Dermis lymphatic vessel endothelial cell (primary cell): ENCODE measurements at places on chromosomes 1 and 21. TPM values are rescaled to one million over a fixed set of nuclear protein-coding genes. Genes with fewer than 3 reads are reported as not detected.

Gene UBASH3A
- total RNA-seq = not detected in 2 replicates

Gene RXRG
- total RNA-seq = not detected in 2 replicates

Gene UTS2
- total RNA-seq = 0.33 TPM in 1 of 2 replicates, not detected in the other

Gene PAPPA2
- under 0.01 and 0.09 TPM in 2 replicates for total RNA-seq

Gene TMPRSS3
- not detected in 2 replicates for total RNA-seq

Gene MCOLN2
- under 0.01 TPM in 1 of 2 replicates, not detected in the other for total RNA-seq

Gene LYPD8
- not detected in 2 replicates for total RNA-seq

Gene C1orf185
- not detected in 2 replicates for total RNA-seq
